ENCODE measurements at places on chromosomes 13 and 19.
A peak's percentile ranks its signal among the peaks of the same experiment; 100 is the strongest.

DNA sequence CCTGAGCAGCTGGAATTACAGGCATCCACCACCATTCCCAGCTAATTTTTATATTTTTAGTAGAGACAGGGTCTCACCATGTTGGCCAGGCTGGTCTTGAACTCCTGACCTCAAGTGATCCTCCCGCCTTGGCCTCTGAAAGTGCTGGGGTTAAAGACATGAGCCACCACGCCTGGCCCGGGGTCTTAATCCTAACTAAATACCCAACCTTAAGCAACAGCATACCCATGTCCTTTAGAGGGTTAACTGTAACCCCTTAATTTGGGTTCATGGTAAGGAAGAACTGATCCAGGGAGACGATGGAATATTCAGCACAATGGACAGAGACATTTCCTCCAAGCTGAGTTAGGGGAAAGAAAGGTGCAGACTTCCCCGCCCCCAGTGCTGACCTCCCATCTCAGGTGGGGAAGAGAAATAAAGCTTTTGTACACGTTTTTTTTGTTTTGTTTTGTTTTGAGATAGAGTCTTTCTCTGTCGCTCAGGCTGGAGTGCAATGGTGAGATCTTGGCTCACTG lies 8.7 kb upstream of the GALP start:
- no peak for DNase-seq

- DNase-seq = no peak
Measured at GRCh38 chr19:45324349-45324907, 1.8 kb upstream of the CKM start.

DNA sequence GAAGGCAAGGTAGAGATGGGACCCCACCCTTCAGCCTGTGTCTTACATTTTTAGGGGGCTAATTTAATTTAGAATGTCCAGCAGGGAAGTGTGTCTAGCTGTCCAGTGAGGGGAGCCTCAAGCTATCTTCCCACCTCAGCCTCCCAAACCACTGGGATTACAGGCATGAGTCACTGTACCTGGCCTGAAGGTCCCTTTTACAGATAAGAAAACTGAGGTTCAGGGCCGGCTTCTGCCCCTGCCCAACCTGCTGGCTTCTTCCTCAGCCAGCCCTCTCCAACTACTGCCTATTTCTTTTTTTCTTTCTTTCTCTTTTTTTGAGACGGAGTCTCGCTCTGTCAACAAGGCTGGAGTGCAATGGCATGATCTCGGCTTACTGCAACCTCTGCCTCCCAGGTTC lies 19.4 kb upstream of the HOMER3 start:
- DNase-seq = no peak

DNA sequence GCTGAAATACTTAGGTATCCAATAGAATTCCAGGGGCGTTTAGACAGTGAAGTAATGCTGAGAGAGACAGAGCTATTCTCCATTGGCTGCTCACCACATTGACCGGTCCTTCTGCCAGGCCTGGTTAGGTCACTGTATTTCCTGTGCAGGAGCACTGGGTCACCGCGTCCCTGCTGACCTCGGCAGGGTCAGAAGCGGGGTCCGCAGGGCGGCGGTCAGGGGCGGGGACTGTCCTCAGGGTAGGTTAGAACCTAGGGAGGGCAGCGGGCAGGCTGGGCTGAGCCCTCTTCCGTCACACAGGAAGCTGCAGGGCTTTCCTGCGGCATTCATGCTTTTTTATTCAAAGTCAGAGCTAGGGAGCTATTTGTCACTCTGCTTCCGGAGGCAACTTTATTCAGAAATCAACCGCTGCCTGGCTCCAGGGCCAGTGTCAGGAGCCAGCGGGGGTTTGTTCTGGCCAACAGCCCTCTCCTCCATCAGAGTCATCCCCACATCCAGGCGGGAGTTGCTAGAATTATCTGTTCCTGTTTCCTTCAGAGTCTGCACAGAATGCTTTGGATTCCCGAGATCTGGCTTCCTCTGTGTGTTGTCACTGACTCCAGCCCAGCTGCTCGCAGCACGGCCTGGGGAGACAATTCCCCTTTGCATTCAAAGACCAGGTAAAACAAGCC lies 81.2 kb upstream of the WASF3 start:
- no peak for DNase-seq

DNA sequence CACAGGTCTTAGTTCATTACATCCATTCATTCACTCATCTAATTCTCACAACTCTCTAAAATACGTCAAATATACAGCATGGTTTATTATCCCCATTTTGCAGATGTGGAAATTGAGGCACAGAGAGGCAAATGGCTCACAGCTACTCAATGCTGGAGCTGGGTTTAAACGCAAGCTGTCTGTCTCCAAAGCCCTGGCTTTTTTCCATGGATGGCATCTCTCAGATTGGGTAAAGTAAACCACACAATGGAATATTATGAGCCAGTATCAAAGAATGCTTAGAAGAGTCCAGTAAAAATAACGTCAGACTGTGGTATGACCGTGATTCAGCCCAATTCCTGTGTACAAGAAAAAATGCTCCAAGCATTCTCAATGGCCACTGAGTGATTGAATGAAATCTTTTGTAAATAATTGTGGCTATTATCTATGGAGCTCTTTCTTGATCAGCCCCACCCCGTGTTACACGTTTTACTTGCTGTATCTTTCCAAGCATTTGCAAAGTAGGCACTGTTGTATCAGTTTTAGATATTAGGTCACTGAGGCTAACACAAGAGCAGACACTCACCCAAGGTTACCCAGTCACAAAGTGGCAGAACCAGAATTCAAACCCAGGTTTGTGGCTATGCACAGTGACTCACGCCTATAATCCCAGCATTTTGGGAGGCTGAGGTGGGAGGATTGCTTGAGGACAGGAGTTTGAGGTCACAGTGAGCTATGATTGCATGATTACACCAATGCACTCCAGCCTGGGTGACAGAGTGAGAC lies 5.5 kb upstream of the ACP7 start:
- no peak for DNase-seq

DNA sequence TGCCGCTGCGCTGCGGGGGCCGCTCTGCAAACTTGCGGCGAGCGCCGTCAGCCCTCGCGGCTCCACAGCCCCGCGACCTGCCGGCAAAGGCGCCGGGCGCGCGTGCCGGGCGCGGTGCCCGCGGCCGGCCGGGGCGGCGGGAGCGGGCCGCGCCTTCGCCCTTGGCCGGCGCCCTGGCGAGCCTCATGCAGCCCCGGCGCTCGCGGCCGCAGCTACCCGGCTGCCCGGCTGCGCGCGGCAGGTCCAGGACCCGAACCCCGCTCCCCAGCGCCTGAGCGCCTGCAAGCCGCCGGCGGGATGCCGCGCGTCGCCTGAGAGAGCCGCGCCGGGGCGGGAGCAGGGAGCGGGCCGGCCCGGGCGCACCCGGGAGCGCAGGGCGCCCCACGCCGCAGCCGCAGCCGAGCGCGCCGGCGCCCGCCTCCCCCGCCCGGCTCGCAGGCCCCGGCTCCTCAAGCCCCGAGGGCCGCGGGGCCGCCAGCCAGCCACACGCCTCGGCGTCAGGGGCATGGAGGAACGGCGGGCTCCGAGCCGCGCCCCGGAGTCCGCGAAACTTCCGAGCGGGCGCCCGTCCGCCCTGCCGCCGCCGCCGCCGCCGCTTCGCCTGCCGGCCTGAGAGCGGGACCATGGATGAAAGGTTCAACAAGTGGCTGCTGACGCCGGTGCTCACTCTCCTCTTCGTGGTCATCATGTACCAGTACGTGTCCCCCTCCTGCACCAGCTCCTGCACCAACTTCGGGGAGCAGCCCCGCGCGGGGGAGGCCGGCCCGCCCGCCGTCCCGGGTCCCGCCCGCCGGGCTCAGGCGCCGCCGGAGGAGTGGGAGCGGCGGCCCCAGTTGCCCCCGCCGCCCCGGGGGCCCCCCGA lies 564 bp downstream of the HS6ST3 start:
- peak; percentile 3 for DNase-seq

GRCh38 chr19:51123802-51124201 lies 904 bp upstream of the SIGLEC9 start:
- DNase-seq = no peak

DNA sequence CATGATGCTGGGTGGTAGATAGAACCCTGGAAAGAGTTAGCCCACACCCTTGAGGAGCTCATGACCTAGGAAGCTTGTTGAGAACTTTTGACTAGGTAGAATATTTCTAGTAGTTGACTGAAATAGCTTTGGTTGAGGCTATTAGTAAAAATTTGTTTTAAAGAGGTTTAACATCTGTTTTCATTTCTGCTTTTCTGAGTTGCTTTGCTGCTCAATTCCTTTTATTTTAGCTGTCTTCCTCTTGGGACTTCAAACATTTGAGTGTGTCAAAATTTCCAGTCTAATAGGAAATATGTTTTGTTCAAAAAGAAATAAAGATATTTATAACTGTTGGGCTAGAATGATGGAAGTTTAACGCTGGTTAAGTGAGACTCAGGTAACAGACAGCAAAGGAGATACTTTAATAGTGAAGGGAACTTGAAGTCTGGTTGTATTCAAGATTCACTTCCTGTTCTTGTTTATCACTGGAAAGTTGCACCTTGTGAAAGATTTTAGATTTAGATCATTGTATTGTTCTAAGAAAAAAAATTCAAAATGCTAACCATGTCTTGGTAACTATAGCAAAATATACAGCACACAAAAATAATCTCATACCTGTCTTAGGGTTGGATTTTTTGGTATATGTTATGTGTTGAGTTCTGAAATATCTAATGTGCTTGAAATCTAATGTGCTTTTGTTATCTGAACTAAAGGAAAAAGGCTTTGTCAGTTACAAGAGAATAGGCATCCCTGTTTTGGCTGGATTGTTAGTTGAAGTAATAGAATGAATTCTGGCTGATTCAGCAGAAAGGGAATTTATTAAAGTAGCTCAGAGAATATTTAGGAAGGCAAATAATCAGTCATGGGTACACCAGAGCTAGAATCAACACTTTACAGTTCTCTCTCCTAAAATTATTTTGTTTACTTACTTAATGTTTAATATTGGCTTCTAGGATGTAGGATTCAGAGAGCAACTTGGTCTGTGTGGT lies 24.4 kb upstream of the GPR18 start:
- no peak for DNase-seq

GRCh38 chr13:80083081-80083852 lies 257.7 kb downstream of the SPRY2 start:
- no peak for DNase-seq

DNA sequence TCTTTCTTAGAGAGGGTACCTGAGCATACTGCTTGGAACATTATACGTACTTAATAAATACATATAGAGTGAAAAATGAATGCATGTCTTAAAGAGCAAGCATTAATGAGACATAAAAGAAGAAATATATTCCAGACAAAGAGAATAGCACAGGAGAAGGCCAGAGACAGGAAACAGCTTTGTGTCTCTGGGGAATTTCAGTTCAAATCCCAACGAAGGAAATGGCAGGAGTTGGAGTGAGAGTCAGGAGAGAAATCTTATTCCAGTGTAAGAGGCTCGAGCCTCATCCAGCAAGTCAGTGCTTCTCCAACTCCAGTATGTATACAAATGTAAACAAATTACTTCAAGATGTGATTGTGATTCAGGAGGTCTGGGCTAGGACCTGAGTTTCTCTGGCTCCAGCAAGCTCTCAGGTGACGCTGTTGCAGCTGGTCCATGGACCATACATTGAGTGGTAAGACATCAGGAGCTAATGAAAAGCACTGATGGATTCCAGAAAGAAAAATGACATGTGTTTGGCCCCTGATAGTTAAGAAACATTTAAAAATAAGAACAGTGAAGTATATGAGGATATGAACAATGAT lies 108.2 kb downstream of the RAP2A start:
- DNase-seq = no peak

DNA sequence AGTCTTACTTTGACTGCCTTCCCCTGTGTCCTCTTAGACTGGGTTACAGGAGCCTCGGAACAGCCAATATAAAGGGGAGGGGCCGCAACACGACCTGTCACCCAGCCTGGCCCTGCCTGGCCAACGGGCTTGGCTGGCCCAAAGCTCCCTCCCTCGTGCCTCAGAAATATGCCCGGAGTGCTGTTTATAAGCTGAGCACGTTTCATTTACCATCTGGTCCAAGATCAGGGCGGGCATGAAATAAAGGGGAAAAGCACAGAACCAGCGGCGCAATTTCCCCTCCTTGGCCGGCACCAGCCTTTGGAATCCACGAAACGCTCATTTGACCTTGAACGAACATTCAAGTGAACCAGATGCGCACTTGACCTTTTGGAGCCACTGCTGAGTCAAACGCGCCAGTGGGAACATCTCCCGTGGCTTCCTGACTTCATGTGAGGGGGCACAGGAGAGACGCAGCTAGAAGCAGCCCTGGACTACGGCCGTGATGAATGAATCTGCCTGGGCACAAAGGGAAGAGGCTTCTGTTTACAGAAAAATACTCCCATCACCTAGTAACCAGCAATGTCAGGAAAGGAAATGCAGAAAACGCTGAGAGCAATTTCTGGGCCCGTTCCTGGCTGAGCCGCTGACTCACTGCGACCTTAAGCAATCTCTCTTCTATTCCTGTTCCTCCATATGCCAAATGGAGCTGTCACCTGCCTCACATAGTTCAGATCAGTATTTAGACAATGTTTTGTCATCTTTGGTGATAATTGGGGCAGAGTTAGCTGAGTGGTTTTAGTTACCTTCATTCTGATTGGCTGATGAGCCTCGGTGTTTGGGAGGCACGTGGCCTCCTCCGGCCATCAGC lies 53.3 kb downstream of the RFX2 start:
- DNase-seq = no peak

DNA sequence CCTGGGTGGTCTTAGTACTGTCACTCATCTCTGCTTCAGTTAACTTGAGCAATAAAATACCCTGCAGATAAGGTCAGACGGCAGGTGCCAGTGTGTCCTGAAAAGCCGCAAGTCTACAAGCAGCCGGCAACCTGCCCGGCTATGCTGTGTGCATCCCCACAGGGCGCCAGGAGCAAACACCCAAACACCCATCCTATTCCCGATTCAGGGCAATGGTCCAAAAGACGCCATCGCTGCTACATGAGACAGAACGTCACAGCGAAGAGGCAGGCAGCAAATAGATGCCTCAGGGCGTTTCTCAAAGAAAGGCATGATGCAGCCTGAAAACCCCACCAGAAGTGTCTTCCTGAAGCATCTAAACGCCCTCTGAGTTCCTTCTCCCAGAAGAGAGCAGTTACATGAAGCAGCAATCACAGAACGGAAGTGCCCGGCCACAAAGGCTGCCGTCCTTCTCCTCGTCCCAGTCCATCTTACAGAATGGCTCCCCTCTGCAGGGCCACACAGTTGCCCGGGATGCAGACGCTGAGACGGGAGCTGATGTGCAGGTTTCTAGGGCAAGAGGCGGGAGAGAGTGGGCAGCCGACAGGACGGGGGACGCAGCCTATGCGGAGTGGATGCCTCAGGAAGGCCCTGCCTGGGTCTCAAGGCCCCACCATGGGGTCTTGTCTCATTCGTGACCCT lies 35.1 kb downstream of the RASA3 start:
- no peak for DNase-seq
